WTC11 (cell line): ENCODE measurements at places on chromosomes 3 and 15.

DNA sequence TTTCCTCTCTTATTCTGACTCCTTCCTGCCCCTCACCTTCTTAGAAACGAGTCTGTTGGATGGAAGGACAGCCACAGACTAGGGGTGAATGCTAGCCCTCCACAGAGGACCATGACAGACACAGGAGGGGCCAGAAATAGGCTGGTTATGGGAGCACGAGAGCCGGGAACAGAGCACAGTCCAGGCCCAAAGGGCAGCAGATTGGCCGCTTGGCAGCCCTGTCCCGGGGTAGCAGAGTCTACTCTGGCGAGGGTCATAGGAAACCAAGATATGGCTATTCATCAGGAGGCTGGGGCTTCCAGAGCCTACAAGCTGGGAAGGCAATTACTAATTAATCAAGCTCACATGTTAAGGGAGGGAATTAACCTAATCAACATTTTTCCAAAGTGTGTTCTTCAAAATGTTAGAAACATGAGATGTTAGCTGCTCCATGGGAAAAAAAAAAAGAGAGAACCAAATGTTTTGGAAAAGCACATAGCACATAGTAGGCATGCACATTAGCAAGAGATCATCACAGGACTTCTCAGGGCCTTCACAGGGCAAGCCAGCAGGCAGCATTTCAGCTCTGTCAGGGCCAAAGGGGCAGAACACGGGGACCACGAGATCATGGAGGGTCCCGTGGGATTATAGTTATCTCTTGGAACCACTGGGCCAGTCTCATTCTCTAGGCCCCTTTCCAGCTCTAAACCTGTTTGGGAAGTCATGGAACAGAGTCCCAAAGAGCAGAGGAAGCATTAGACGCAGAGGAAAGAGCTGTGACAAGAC is 13.3 kb downstream of the SEMA3G start:
- DNase-seq: no peak

DNA sequence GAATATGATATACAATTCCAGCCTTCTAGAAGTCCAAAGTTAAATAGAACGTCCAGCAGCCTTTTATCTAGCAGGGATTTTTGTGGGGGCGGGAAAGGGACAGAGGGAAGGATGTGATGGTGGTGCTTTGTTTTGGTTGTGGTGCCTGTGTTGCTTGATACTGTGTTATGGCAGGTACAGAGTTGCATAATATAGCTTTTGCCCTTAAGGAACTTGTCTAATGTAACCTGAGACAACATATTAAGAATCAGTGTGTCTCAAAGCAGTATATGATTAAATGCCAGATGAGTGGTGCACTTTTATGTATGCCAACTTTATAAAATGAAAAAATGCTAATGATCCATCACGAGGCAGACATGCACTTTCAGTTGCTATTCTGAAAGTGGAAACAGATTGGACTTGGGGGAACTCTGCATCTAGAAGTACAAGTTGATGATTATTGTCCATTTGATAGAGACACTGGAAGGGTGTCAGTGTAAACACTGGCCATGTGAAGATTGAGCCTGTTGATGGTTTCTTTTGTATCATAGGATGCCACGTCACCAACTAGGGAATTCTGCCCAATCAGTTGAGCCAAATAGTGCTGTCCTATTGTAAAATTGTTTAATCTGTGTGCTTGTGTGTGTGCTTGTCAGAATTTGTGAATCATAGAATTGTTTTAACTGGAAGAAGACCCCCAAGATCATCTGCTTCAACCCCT is 23.0 kb downstream of the NEO1 start:
- no peak for DNase-seq

DNA sequence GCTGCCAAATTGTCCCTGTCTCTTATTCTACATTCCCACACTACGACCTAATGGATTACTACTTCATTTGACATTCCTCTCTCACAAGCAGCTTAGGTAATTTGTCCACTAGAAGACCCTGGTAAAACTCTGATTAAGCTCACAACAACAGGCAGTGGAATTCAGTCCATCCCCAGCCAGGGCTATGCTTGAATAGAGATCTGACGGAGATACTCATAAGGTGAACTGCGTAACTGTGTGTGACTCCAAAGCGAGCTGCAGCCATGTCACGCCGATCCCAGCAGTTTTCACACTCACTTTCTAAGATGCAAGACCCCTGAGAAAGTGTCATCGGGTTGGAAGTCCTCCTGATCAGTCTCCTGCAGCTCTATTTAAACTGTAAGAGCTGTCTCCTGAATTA is 25.7 kb upstream of the ROBO2 start:
- no peak for DNase-seq

DNA sequence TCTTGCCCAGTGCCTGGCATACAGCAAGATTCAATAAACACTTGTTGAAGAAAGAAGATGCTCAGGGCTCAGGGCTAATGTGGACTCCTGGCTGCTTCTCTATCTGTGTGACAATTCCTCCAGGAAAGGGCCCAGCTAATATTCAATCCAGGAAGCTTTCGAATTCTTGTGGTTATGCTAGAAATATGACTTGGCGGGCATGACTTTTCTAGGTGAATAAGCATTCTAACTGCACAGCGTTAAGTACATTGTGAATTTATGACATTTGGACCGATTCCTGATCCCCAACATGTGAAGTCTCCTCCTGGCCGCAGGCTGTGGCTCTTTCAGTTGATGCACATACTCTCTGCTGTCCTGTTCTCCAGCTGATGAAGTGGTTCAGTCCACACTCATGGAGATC is 117.0 kb downstream of the IMPG2 start:
- DNase-seq: no peak

DNA sequence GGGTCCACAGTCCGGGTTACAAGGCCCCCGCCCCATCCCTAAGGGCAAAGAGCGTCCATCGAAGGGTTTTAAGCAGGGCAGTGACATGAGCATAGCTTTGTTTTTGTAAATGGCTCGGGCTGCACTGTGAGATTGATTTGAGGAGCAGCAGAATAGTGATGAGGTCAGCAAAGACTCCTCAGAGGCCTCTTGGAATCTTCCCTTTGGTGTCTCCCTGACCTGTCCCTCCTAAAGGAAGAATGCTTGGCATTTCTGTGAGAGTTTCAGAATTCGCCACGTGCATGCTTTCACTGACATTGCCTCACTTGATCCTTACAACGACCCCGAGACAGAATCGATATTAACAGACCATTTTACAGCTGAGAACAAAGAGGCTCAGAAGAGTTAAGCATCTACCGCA is 20.3 kb downstream of the LAMP3 start:
- no peak for DNase-seq

DNA sequence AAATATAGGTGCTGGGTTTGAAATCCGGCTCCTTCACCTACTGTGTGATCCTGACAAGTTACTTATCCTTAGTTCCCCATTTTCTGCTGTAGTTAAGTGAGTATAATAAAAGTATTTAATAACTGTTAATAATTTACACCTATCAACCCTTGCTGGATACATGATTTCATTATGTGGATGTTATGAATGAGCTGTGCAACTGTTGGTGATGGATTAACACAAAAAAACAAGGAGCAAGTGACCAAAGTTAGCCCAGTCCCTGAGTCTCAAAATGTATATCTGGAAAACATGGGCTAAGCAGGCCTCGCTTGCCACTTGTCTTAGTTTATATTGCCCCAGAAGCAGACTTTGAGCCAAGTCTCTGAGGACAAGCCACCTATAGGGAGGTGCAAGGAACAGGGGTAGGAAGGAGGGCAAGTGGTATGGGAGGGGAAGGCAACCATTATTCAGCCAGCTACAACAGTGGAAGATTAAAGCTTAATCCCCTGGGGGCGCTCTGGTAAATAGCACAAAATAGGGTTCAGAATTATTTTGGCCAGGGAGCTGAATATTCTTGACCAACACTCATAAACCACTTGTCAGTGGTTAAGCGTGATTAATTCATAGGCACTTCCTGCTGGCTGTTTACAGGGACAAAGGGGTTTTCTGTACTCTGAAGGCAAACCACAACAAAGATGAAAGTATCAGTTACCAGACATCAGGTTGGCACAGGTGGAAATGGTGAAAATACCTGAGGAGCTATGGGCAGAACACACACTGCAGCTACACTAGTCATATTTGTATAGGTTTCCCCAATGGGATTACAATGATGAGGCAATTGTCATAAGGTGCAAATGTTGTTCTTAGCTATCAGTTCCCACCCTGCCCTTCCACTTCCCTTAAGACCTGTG is 76.2 kb downstream of the TRIM42 start:
- no peak for DNase-seq

GRCh38 chr15:92393071-92393979 is at the start of gene ST8SIA2:
TSS of gene ST8SIA2 (plus strand) at chr15:92393881. CDS start at chr15:92394065, 184 bp downstream.
- DNase-seq: peak; percentile 80

GRCh38 chr15:31552482-31553099 is 226.0 kb downstream of the KLF13 start:
- DNase-seq: no peak

DNA sequence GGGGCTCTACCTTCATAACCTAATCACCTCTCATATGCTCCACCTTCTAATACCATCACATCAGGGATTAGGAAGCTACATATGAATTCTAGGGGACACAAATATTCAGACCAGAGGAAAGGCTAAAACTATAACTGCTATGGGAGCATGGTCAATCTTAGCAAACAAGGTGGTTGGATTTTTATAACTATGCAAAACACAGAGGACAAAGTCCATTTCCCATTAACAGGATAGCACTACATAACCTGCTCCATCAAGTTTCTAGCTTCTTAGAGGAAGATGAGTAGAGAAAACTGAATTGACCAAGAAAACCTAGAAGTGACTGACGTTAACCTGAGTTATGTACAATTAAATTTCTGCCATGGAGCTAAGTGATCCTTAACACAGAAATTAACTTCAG is 398.6 kb downstream of the TBL1XR1 start:
- DNase-seq: no peak

GRCh38 chr3:153215966-153216365 is 53.9 kb downstream of the RAP2B start:
- DNase-seq: no peak

DNA sequence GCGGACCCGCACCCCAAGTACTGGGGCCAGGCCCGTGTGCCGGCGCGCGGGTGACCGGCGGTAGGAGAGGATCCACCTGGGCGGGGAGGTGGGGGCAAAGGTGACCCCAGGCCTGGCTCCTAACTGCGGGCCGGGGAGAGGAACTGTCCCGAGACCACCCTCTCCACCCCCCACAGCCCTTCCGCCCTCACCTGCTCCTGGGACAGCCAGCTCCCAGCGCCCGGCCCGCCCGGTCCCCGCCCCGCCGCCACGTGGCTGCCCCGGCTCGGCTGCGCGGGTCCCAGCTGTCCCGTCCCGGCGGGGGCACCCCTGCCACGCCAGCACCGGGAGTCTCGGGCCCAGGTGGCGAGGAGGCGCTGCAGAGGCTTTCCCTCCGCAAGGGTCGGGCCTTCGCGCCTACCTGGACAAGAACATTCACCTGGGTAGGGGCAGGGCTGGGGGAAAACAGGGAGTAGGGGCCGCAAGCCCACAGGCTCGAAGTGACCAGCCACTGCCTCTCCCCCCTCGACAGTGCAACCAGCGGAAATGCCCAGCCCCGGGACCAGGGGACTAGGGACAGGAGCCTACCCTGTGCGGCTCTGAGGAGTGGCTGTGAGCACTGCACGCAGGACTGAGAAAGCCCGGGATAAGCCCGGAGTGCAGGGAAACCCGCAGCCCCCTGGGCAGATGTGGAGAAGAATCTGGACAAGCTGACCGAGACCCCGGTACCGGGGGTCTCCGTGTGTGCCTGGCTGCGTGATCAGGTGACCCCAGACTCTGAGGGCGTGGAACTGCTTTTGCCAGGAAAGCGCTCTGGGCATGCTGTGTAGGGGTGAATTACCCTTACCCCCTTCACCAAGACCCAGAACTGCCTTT is at the start of gene SLC12A8:
TSS of gene SLC12A8 (minus strand) at position 240 of the 855 bp plus-strand sequence. CDS start 1,399 bp downstream, outside the sequence.
- DNase-seq: peak; percentile 49

DNA sequence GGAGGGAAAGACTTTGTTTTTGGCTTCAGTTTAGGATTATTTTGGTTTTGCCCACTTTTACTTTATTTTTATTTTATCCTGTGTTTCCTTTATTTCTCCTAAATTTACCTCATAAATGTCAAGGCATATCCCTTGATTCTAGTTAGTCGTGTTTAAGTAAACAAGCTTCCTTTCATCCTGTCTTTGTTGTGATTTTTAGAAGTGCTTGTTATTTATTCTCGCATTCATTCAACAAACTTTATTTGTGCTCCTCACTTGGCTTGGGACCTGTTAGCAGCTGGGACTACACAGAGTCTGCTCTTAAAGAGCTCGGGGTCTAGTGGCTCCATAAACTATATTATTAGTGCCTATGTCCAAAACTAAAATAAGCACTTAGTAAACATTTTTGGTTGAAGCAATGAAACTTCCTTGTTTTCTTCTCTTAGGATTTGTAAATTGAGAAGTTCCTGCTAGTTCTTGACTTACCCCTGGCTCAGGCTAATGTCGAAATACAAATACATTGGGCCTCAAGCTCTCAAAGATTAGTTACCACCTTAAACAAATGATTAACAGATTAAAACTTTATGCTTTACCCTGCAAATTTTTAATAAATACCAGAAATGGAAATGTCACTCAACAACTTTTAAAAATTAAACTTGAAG is 19.0 kb upstream of the DMXL2 start:
- DNase-seq: no peak

DNA sequence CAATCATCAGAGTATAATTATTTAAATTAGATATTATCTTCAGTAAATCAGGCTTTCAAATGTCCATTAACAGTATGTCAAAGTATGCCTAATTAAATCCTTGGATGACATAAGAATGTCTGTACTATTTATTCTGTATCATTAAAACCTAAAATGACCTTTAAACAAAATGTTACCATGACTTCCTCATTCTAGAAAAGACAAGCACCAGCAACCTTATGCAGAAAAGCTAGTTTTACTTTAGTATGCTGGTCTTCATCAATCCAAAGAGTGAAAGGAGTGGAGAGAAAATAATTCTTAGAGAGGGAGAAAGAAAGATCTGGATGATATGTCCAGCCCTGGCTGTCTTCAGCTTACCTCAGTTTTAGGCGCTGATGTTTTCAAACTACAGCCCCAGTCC is 140.1 kb upstream of the UBE2E2 start:
- no peak for DNase-seq

- DNase-seq: no peak
Observed at GRCh38 chr3:152742368-152743347, 92.3 kb upstream of the P2RY1 start.

DNA sequence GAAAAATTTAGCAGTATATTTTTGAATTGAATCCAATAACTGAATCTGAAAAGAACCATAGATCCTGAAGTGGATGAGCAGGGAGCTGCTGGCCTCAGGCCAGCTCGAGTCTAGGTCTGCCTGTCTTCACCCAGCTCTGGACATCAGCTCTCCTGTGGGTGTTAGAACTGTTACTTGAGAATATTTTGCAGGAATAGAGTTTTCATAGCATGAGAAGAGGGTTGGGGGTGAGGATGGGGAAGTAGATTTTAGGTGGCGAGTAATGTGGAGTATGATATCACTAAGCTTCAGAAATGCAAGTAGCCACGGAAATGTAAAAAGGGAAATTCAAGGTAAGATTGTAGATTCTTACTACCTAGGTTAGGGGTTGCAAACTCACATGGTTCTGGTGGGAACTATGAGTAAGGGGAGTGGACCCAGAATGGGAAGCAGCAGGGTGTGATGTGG is 6.2 kb downstream of the RAB8B start:
- no peak for DNase-seq
